ENCODE measurements at places on chromosomes 3 and 15.

- no peak for DNase-seq
These were observed 279.7 kb downstream of the ZIC1 start for GRCh38 chr3:147688868-147689267.

GRCh38 chr3:58349792-58350626, 17.3 kb downstream of the PXK start:
- no peak for DNase-seq

- no peak for DNase-seq
These were observed 843 bp downstream of the ATG7 start for GRCh38 chr3:11272906-11273574.

DNA sequence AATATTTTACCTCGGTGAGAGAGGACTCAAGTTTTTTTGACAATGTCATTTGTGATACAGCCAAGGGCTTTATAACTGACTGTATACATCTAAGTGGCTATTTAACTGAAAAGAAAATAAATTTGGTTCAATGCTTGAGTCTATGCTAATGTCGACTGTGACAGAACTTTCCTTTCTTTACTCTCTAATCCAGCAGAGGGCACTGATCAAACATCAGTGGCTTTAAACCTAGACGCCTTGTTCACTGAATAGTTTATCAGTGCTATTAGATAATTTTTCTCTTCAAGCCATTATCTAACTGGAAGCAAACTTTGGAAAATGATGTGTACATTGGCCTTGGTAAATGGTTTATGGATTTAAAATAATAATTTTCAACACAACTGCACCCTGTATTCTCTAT, 285.1 kb downstream of the CHL1 start:
- DNase-seq = no peak

DNA sequence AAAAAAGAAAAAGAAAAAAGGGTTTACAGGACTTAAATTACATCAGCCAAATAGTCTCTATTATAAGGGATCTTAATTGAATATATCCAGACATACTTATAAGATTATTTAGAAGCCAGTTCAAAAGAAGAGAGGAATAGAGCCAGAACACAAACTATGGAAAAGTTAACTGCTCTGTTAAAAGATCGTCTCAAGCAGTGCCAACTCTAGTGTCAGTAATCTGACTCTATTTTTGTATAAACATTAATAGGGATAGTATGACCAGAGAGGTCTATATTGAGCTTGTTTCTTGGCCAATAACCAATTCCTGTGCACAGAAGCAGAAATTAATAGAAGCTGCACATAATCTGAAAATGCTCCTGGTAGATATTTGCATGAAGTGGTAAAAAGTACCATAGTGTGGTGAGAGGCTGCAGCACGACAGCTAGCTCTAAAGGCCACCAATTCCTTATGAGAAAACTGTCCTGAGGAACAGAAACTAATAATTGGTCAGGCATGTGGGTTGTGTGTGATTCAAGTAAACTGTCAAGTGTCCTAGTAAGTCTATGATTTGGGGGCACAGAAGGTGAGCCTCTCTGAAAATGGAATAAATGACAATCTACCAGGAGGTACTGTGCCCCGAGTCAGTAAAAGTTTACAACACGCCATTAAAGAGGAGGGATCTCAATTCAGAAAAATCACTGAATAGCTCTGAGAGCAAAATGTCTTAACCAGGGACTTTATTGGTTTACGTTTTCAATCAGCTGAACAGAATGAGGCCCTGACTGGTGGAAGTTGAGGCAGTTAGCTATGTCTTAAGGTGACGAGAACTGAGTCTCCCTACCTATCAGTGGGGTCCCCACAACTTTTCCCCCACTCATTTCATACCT, 51.5 kb upstream of the NANOGP8 start:
- no peak for DNase-seq

GRCh38 chr3:49018707-49019006, 277 bp upstream of the DALRD3 start:
- DNase-seq = no peak

DNA sequence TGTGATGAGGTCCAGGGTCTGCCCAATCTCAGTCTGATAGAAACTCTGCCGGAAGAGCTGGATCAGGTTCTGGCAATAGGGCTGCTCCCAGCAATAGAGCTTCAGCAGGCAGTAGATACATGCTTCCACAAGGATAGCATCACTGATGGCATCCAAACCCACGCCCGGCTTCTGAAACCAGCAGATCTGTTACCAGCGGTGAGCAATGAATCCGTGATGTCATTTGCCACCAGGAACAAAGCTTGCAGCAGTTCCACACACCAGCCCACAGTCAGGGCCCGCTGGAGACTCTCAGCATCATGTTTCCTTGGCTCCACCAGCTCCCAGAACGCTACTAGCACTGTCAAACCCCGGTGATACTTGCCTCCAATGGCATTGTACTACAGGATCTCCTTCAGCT, 19.3 kb upstream of the TTBK2 start:
- no peak for DNase-seq

DNA sequence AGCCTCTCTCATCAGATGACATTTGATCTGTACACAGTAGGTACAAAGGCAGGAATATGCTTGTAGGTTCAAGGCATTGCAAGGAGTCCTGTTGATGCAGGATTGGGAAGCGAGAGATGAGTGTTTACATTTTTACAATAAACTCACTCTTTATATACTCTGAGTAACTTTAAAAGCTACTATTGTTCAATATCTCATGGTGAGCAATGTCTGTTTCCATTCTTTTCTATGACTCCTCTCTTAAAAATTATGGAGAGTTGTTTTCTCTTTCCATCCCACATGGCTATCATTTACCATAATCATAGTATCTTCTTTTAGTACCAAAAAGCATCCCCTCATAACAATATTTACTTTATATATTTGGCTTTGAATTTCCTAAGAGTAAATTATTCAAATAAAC, 314.0 kb upstream of the CDIN1 start:
- no peak for DNase-seq

DNA sequence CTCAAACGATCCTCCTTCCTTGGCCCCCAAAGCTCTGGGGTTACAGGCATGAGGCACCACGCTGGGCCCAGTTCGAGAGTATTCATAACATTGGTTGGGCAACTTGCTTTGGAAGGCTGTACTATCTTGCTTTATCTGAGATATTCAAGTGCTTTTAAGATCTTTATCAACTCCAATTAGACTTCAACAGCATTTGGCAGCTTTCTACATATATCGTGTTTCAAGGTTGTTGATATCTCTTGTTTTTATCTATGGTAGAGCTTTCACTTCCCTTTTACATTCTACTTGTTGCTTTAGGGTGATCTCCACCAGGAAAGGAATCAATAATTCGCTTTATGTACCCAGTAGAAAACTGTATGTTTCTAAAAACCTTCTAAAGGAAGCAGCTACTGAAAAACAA, 395.3 kb downstream of the IL5RA start:
- DNase-seq = no peak

GRCh38 chr3:195873281-195873887, 35.0 kb downstream of the TNK2 start:
- no peak for DNase-seq
